NCI-H460 (cell line): ENCODE measurements at places on chromosomes 13 and 19.

DNA sequence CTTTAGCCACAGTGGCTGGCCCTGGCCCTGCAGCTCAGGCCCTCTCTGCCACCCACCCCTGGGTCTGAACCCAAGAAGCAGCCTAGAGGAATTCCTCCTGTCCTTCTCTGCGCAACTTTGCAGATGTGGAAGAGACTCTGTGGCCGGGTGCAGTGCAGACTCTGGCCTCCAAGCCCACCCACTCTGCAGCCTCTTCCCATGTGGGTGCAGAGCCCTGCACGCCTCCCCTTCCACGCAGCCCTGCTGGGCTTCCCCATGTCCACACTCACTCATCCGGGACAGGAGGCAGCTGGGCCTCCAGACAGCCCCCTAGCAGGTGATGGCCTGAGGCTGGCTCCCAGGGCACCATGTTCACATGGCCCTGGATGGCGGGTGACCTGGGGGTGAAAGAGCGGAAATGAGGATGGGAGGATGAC is 2.5 kb downstream of the TEX29 start:
- DNase-seq: no peak

- no peak for DNase-seq
Measured at GRCh38 chr13:110259651-110260050, 47.3 kb downstream of the COL4A1 start.

GRCh38 chr13:30138511-30138910 is 168.8 kb downstream of the KATNAL1 start:
- DNase-seq: no peak

GRCh38 chr19:35704218-35704617 is at the start of gene ZBTB32:
TSS of gene ZBTB32 (plus strand) at chr19:35704558. CDS start at chr19:35714627, 10,069 bp downstream.
- DNase-seq: no peak

DNA sequence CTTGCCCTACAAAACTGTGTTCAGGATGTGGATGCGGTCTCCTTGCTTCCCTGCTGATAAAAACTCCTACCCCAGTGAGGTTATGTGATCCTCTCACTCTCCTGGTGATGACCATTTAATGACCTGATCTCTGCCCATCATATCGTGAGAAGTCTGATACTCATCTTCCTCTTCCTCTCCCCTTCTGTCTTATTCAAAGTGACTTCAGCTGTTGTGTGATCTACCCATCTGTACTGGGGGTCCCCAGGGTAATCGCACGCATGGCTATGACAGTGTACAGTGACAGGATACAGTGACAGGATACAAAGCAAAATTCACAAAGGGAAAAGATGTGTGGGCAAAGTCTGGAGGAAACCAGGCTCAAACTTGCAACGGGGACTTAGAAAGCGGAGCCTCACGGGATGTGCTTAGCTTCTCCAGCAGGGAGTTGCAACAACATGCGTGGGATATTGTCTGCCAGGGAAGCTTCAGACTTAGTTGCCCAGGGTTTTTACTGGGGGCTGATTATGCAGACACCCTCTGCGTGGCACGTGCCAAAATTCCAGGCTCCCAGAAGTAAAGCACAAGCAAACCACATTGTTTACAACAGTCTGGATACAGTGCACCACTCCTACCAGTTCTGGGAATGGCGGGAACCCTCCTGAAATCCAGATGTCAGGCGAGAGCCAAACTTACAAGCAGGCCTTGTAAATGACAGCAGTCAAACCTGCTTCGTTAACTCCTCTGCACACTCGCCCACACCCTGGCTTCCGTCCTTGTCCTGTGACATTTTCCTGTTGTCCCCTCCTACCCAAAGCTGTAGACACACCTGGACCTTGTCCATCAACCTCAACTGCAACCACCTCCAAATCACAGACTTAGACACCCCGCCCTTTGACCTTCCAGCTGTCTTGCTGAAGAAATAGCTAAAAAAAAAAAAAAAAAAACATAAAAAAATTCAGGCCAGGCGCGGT is 18.0 kb upstream of the GARRE1 start:
- no peak for DNase-seq

- DNase-seq: no peak
Measured at GRCh38 chr13:30926781-30927180, 5.7 kb upstream of the TEX26 start.

GRCh38 chr19:28633319-28634018 is 579.5 kb downstream of the UQCRFS1 start:
- DNase-seq: no peak

- no peak for DNase-seq
Measured at GRCh38 chr19:29635963-29636362, 29.3 kb upstream of the PLEKHF1 start.

- peak; percentile 78 for DNase-seq
Measured at GRCh38 chr19:13154241-13154778, 4.1 kb downstream of the IER2 start.

DNA sequence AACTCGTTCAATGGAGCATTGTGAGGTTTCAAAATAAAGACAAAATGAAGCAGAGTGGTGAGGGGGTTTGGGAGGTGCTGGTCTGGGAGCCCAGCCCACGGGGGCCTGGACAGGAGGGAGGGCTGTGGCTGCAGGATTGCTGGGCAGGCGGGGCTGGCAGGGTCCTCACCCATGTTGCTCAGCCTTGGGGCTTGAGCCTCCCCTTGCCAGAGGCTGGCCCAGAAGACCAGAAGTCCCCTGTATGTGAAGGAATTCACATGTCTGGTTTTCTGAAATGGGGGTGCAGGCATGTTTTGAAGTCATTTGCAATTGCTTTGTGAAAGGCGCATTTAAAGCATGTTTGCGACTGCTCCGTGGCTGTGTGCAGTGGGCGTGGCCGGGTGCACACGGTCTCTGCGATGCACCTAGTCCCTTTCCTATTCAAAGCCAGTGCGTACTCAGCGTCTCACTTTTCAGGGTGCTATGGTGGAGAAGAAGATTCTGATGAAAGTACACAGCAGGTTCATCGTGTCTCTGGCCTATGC is 2.3 kb downstream of the GRK1 start:
- DNase-seq: no peak

DNA sequence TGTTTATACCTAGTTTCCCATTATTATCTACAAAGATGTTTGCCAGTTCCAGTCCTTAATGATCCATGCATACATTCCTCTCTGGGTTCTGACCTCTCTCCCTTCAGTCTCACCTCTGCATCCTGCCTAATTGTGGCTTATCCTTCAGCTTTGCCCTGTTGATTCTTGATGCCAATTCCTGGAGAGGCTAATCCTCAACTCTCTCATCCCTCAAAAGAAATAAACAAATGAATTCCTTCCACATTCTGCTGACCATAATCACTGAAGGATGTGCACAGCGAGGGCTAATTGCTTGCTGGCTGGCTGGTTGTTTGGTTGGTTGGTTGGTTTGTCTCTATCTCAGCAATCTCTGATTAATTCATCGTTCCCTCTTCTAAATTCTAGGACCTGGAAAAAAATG is 113.8 kb downstream of the IRS2 start:
- DNase-seq: peak; percentile 60

DNA sequence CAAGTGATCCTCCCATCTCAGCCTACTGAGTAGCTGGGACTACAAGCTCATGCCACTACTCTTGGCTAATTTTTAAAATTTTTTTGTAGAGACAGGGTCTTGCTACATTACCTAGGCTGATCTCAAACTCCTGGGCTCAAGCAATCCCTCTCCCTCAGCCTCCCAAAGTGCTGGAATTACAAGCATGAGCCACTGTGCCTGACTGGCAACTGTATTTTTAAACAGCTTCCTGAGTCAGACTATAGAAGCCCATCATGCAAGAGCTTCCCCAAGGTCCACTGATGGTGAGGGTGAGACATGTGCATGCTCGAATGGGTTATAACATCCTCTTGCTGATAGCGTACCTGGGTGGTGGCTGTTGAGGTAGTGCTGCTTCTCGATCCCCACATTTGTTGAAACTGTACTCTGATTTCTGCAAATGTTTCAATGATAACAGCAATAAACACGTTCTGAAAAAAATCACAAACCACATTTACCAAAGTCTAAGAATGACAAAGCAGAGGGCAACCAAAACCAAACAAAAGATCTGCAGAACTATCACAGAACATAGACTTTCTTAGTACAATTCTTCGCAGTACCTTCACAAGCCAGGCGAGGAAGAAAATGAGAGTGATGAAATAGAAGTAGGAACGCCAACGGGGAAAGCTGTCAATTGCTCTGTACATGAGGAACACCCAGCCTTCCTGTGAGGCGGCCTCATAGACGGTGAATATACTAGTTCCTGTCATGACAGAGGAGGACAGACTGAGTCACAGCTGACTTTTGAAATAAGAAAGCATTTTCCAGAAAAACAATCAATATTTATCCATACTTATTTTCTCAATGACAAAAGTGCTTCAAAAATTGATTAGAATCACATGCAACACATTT is 124.4 kb downstream of the NALCN start:
- DNase-seq: no peak

DNA sequence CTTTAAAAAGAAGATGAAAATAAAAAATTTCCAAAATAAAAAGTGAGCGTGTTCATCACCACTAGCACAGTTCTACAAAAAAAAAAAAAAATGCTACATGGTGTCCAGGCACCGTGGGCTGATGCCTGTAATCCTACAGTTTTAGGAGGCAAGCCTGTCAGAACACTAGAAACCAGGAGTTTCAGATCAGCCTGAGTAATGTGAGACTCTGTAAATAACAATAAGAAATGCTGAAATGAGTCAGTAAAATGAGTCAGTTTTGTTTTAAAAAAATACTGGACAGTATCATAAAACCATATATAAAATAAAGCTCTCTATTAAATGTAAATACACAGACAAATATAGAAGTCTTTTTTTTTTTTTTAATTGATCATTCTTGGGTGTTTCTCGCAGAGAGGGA is 30.0 kb downstream of the ZNF91 start:
- DNase-seq: no peak

GRCh38 chr13:49566461-49566860 is 18.9 kb downstream of the RCBTB1 start:
- DNase-seq: no peak

- DNase-seq: no peak
Measured at GRCh38 chr19:35898499-35898809, 1.9 kb downstream of the NFKBID start.

- no peak for DNase-seq
Measured at GRCh38 chr13:110073982-110074381, 233.0 kb downstream of the COL4A1 start.

DNA sequence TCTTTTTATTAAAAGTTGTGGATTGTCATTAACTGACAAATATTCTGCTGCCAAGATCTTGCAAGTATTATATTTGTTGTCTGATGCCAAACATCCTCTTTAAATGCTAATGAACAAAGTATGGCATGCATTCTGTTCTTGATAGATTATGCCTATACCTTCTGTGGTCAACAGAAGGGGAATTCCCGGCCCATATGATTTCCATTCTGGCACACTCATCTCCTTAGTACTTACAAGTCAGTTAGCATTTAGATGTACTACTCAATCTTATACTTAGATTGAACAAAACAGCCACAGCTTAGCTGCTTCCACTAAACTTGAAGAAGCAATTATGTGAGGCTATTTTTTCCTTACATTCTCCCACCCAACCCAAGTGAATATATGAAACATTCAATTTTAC is 246.1 kb upstream of the DACH1 start:
- no peak for DNase-seq
